ENCODE measurements at places on chromosomes 6 and 20.

GRCh38 chr6:21593927-21594415 lies 420 bp downstream of the SOX4 start:
- no peak for DNase-seq

DNA sequence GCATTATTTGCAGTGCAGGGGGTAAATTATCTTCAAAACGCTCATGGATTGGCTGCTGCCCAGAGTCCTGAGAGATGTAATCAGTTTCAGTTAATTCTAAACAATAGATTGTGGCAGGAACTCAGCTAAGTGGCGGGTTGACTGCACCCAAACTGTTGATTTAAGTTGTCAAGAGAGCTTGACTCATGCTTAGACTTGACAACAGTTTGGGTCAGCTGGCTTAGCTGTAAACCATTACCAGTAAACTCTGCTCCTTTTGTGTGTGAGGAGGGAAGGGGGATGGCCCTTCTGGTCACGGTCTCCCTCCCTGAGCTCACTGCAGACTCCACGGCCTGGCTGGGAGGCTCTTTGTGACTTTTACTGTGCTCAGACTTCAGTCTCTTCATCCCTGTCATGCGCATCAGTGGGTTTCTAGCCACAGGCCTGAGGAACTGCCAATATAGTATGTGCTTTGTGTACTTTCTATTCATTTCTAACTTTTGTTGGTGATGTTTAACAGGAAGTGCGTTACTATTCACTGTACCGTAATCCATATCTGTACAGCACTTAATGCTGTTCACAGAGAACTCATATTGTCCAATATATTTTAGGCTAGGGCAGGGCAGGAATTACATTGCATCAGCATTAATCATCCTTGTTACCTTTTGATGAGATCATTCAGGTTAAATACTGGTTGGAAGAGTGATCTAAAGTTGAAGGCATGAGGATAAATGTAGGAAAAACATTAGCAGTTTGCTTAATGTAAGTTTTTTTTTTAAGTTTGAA lies 488.3 kb downstream of the CDKAL1 start:
- DNase-seq = no peak

DNA sequence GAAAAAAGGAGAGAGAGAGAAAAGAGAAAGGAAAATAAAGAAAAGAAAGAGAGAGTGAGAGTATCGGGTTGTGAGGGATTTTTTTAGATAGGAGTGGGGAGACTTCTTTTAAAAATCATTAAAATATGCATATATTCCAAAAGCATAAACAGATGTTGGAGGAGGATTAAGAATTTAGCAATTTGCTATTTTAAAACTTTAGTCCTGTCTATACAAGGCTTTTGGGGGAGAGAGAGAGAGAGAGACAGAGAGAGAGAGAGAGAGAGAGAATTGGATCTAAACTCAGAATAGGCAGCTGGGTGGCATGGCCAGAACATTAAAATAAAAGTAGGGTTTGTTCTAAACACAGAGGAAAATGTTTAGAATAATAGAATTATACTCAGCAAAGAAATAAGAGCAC lies 72.1 kb downstream of the SOD2 start:
- DNase-seq = no peak

DNA sequence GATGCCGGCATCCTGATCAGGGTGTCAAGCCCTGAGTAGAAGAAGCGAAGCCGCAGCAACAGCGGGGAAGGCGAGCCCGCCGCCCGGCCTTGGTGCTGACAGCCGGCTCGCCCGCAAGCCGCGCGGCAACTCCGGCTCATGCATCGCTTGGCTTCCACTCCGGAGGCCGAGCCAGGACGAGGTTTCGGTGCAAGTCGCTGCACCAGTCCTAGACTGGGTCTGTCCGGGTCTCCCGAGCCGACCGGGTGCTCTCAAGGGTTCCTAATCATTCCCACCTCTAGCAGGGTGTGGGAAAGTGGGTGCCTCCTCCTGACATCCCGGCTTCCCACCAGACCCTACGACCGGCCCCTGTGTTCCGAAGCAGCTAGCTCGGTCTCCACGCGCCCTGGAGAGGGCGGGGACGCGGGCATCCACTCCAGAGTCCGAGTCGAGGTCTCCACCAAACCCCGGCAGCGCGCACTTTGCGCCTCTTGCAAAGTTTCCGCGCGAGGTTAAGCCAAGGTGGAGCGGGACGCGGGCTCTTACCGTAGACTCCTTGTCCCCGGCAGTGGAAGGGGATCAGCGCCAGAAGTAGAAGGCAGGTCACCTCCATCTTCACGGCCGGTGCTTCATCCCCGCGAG lies 1.4 kb downstream of the MDGA1 start:
- DNase-seq = peak; percentile 66

DNA sequence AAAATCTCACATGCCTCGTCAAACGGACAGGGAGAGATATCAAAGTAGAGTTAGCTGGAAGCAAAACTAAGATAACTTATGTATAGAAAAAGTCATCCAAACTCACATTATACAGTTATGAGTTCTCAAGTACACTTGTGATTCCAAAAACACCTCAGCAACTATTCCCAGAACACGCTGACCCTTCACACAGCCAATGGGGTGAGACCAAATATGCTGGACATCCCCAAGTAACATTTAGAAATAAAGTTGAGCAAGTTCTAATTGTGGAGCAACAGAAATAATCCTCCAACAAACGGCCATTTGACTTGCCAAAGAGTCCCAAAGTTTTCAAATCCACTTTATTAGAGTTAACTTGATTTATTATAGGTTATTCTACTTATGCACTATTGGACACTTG lies 52.4 kb downstream of the LY86 start:
- no peak for DNase-seq

GRCh38 chr6:49866485-49866943 lies at the start of gene CRISP1:
CRISP1 (minus strand) TSS chr6:49866535; CDS start chr6:49857400, 9,135 bp downstream.
- no peak for DNase-seq

DNA sequence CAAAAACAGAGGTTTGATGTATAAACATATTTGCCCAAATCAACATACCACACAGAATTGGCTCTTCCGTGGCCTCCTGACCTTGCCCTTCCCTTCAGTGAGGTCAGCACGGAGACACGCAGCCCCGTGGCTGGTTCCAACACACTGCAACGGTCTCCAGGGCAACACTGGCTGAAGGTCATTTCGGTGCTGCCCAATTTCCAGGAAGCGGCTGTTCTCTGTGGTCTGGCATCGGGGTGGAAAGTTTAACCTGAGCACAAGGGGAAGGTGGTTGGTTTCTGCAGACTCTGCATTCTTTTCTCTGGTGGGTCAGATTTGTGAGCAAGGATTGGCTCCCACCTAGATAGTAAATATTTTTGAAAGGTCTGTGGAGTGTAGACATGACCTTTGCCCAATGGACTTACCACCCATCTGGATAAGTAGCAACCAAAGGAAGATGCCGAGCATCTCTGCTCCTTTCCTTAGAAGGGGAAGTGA lies 177.6 kb upstream of the PHACTR1 start:
- no peak for DNase-seq

DNA sequence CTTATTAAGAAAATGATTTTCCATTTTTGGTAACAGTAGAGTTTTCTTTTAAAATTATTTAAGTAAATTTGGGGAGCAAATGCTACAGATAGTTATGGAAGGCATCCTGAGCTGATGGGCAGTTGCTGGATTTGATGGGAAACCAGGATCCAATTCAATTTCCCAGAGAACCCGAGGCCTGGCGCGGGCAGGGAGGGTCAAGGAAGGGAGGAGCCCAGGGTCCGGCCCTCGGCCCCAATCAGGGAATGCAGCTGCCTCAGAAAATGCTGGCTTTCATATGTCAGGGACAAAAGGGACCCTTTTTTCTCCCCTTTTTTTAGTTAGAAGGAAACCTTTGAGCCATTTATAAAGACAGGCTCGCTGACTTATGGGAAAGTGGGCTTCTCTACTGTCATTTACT lies 42.1 kb downstream of the CTCFL start:
- DNase-seq = peak; percentile 2

DNA sequence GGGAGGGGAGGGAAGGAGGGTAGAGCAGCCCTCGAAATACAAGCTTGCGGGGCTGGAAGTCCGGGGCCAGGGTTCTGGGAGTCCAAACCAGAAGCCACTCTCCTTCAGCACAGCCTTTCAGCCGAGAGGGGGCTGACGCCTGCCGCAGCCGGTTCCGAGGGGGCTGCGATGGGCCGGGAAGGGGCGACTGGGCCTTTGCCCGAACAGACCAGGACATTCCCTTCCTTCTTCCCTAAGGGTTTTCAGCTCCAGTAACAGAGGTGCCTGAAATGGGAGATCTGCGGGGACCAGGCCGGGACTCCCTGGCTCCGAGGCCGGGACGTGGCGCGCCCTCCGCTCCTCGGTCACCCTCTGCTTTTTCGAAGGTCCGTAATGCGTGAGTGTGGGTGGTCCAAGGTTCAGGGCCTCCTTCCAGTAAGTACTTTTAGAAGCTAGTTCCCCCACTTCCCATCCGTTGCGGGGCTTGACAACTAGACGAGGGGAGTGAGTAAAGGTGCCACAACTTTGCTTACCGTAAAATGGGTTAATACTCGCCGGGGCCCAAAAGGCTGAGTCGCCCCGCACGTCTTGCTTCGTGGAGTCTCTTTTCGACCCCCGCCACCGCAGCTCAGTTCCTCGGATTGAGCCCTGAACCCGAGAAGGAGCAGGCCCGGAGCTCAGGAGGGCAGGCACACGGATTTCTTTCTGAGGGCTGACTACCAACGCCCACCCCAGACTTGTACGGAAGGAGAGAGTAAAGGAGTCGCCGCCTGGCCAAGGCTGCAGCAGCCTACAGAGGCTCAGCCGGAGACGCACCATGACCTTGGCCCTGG lies 2.9 kb upstream of the OLIG3 start:
- DNase-seq = peak; percentile 44

- no peak for DNase-seq
These were observed 15.5 kb downstream of the RTF2 start for GRCh38 chr20:56483970-56484369.

DNA sequence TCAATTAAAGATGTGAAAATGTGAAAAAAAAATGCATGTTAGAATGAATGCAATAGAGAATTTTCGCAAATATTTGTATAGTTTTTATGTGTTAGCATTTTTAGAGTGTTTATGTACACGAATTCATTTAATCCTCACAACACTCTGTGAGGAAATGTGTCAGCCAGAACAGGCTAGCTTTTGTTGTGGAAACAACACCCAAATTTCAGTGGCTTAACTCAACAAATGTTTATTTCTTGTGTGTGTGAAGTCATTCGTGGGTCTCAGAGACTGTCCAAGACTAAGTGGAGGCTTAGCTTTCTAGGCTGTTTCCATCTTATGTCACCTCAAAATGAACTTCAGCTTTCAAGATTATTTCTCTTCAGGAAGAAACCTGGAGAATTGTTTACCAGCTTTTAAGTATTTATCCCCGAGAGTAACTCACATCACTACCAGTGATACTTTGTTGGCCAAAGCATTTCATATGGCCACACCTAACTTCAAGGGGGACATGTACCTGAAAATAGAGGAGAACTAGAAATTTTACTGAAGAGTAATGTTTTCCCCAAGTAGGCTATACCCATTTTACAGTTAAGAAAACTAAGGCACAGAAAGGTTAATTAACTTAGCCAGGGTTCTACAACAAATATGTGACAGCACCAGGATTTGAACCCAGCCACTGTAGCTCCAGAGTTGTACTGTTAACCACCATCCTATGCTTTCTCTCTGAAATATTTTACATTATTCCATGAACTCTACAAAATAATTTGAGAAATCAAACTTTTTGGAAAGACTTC lies 306.1 kb downstream of the QKI start:
- no peak for DNase-seq
